EL (cell line): ENCODE measurements at places on chromosomes 12 and 14.
A peak's percentile ranks its signal among the peaks of the same experiment; 100 is the strongest.

DNA sequence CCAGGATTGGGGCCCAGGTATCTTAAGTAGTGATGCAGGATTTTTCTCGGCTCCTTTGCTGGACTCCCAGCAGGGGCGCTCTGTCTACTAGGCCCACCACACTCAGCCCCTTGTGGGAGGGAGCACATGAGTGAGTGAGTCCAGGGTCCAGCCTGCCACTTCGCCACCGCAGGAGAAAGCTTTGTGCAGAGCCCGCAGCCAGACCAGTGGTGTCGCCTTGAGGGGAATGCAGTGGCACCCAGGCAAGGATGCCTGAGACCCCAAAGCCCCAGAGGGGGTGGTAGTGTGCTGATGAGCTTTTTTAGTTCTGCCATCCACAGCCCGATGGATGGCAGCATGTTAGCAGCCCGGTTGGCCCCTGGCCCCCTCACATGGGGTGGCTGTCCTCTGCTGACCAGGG lies 5.4 kb upstream of the MRPS35 start:
- no peak for DNase-seq

- peak; percentile 34 for DNase-seq
Measured at GRCh38 chr14:45715946-45716345, 462.9 kb upstream of the MIS18BP1 start.

DNA sequence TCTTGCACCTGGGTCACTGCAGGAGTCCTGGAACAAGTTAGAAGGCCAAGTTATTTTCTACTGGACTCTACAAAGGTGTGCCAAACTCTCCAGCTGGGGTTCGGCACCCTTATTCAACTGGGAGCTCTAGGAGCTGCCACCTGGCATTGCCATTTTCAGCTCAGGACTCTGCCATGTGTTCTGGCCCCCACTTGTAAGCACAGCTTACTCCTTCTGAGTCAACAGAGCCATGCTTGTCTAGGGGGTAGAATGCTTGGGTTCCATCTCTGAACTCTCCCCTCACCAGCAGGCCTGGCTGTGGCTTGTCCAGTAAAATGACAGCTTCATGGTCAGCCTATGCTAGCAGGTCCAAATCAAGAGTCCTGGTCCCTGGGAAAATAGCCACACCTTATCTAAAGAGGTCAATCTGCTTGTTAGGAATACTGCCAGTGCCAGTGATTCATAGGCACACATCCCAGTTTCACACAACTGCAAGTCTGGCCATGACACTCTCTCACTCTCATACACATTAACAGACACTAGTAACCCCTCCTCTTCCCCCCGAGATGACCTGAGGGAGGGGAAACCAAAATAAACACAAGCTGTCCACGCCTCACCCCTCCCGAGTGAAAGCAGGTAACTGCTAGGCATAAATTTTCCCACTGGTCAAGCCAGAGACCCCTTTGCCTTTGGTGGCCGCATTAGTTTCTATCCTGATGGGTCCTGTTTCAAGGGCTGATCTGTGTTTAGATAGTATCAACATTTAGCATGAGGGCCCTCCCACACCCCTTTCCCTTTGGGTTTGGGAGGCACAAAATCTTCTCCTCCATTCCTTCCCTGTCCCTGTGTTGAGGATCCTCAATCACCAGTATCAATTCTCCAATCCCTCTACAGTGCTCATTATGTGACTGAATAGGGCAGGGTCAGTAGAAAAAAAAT lies 182.3 kb upstream of the GZMB start:
- DNase-seq, result no peak

- peak; percentile 64 for DNase-seq
Measured at GRCh38 chr12:56723889-56724700, 1.0 kb downstream of the NACA start.

GRCh38 chr14:55926007-55926406 lies 192.2 kb upstream of the PELI2 start:
- no peak for DNase-seq

GRCh38 chr12:6917491-6918231 lies 3.3 kb downstream of the ENO2 start:
- peak; percentile 71 for DNase-seq

DNA sequence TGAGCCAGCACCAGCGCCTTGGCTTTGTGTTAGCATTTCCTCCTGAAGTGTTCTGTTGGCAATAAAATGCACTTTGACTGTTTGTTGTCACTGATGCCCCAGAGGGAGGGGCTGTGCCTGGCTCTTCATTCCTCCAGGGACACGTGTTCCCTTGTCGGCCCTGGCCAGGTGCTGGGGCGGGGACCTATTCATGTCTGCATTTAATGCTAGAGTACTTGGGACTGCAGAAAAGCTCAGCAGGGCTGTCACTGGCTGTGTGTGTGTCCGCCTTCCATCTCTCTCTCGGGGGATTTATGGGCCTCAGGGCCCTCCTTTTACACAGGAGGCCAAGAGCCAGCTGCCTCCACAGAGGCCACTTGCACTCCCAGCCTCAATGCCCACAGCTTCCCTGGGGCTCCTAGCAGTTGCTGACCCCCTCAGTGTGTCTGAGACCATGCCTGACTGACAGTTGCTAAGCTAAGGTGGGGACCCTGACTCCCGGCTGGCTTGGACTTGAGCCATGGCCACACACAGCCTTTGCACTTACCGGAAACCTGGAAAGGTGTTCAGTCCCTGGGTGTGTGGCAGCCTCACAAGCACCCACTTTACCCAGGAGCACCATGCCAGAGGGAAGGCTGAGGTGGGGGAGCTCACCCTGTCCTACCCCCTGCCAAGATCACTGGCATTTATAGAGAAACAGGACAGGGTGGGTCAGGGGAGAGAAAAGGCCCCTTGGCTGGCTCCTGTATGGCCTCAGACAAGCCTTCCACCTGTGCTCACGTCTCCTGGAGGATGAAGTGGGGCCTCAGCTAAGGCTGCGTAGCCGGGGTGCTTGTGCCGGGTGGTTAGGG lies 27.8 kb downstream of the HIP1R start:
- no peak for DNase-seq

- DNase-seq, result peak; percentile 32
Measured at GRCh38 chr12:59808317-59808910, 212.6 kb downstream of the SLC16A7 start.

GRCh38 chr12:57340104-57340503 lies 89.1 kb upstream of the STAC3 start:
- DNase-seq, result peak; percentile 14

GRCh38 chr12:119673634-119674033 lies 5.7 kb downstream of the PRKAB1 start:
- DNase-seq, result no peak

GRCh38 chr14:62097824-62098223 lies 335.6 kb downstream of the SNAPC1 start:
- no peak for DNase-seq

GRCh38 chr12:46657453-46658411 lies 168.1 kb downstream of the SLC38A4 start:
- DNase-seq, result peak; percentile 37

GRCh38 chr14:103879570-103880347 lies 32.4 kb upstream of the PPP1R13B start:
- DNase-seq, result peak; percentile 47

- DNase-seq, result no peak
Measured at GRCh38 chr12:76866726-76867125, 12.1 kb downstream of the CSRP2 start.

DNA sequence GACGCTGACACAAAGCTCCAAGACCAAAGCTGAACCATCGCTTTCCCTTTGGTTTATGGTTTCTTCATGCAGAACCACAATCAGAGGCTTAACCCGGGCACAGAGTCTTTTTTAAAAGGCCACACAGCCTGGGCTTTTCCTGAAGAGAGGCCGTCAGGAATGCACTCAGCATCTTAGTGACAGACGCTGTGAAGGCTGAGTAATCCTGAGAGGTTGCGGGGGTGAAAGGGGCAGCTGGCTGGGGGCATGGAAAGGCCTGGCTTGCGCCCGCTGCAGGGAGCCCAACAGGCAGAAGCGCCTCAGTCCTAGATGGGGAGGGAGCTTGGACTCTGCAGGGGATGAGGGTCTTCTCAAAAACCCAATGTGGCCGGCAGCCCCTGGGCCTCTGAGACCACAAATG lies 13.6 kb downstream of the CTDSP2 start:
- DNase-seq, result peak; percentile 66

- no peak for DNase-seq
Measured at GRCh38 chr12:57619434-57620244, 8.4 kb downstream of the ARHGEF25 start.

DNA sequence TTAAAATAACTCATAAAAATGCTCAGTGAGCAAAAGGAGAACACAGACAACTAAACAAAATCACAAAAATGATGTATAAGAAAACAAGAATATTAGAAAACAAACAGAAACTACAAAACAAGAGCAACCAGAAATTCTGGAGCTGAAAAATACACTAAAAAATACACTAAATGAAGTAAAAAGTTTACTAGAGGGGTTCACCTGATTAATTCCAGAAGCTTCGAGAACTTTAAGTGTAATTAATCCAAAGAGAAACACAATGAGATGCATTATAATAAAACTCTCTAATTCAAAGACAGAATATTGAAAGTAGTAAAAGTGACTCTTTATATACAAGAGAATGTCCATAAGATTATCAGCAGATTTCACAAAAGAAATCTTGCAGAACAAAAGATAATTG lies 558.4 kb downstream of the CCER1 start:
- DNase-seq, result no peak

DNA sequence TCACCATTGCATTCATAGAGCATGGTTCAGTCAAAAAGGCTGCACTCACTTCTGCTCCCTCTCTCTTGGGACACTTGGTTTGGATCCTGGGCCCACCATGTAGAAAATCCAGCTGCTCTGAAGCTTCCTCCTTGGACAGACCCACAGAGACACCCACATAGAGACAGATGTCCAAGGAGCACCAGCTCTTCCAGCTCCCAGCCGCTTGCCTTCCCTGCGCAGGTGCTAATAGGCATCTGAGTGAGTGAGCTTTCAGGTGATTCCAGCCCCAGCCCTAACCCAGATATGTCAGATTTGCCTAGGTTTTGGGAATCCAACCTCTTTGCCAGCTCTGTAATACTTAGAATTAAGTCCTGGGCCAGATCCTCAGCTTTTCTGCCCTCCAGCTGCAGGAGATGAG lies 38.6 kb downstream of the DLK1 start:
- DNase-seq, result no peak

GRCh38 chr12:65886996-65887395 lies 62.7 kb downstream of the HMGA2 start:
- DNase-seq, result peak; percentile 66

DNA sequence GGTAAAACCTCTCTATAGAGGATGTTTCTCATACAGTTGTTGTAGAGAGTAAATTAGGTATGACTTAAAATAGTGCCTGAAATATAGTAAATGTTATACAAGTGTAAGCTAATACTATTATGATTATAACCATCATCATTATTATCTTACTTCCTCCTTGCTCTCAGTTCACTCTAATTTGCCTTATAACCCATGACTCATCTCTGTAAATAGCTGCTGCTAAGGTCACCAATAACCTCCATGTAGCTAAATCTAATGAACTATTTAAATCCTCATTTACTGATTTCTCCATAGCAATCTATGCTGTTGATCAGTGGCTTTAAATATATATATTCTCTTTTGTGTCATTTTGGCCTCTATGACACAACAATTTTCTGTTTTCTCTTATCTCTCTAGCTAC lies 109.6 kb downstream of the RMST start:
- DNase-seq, result no peak

DNA sequence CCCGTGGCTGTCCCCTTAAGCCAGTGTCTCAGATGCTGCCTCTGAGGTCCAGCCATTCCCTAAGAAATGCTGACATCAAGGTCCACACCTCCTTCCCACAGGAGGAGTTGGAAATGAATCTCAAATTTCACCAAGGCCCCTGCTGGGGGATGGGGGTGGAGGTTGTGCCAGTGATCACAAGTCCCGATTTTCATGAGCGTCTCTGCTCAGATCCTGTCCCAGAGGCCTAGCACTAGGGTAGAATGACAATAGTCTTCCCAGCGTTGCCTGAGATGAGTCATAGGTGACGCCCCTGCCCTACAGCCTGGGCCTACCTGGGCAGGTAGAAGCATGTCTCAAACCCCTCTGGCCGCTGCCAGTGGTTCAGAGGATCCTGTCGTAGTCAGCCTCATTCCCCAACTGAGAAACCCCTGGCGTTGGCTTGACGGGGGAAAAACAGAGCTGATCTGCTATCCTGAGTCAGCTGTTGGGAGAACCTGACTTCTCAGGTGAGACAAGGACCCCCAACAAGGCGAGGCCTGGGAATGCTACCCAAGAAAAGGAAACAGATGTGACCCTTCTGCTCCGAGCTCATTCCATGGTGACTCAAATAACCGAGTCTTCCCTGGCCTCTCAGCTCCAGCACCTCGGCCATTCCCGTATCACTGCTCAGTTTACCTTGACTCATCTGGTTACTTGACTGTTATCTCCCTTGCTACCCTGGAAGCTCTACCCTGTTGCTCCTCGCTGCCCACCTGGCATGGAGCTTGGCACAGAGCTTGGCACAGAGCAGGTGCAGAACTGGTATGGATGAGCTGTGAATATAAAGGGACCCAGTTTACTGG lies 21.8 kb upstream of the SPPL3 start:
- no peak for DNase-seq

DNA sequence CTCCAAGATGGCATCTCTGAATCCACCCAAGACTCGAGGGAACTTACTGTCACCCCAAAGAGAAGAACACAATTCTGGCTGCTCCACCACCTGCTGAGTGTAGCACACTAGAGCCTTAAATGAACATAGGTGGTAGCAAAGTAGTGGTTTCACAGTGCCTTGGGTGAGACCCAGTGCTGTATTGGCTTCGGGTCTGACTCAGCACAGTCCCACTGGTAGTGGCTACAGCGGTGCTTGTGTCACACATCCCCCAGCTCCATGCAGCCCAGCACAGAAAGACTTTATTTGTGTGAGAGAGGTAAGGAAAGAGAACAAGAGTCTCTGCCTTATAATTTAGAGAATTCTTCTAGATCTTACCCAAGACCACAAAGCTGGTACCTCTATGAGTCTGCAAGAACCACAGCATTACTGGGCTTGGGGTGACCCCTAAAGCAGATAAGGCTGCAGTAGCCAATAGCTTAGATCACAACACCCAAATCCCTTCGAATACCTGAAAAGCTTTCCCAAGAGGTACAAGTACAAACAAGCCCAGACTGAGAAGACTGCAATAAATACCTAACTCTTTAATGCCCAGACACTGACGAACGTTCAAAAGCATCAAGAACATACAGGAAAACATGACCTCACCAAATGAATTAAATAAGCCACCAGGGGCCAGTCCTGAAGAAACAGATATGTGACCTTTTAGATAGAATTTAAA lies 83.3 kb upstream of the SLC38A4 start:
- no peak for DNase-seq

DNA sequence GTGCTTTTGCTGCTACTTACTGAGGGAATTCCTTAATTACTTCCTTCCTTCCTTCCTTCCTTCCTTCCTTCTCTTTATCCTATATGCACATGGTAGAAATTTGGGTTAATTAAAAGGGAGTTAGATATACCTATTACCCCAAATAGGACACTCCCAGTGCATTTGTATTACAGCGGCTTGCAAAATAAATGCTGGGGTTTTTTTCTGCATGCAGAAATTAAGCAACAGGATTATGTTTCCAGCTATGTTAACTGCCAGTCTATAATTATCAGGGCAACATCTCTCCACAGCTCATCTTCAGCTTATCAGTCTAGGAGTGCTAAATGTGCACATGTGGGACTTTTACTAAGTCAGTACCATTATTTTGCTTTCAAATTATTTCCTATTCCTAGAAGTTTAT lies 132.9 kb upstream of the SLC35F4 start:
- no peak for DNase-seq

GRCh38 chr12:3461391-3461790 lies 29.6 kb upstream of the PRMT8 start:
- no peak for DNase-seq

GRCh38 chr14:99351166-99352007 lies 79.4 kb upstream of the BCL11B start:
- no peak for DNase-seq

GRCh38 chr12:19382111-19382526 lies 57.2 kb upstream of the AEBP2 start:
- DNase-seq, result peak; percentile 84
